ENCODE measurements at places on chromosomes 7 and 10. TPM values are rescaled to one million over a fixed set of nuclear protein-coding genes. Genes with fewer than 3 reads are reported as not detected.

OPALIN gene
- not detected for total RNA-seq

- peak; percentile 37 for DNase-seq
Measured at GRCh38 chr10:132142396-132143161, 44.2 kb upstream of the DPYSL4 start.

- no peak for DNase-seq
Measured at GRCh38 chr7:69282946-69283345, 315.3 kb upstream of the AUTS2 start.

GRCh38 chr7:155491812-155492211, 33.9 kb downstream of the EN2 start:
- no peak for DNase-seq

Measured in CD8-positive, alpha-beta T cell (primary cell).